ENCODE measurements at places on chromosomes 5 and 9. TPM values are rescaled to one million over a fixed set of nuclear protein-coding genes. Genes with fewer than 3 reads are reported as not detected.

SPOCK1 gene
- total RNA-seq, result 50.3 TPM

PLAC8L1 gene
- total RNA-seq, result 0.40 TPM

CCL27 gene
- total RNA-seq, result not detected

ZBTB5 gene
- total RNA-seq, result 7.0 TPM

ENTREP1 gene
- total RNA-seq, result 0.13 TPM

TAL2 gene
- 0.26 TPM for total RNA-seq

CKMT2 gene
- total RNA-seq, result 2.8 TPM

C9orf50 gene
- total RNA-seq, result 0.13 TPM

FGF10 gene
- total RNA-seq, result 3.0 TPM

BSPRY gene
- total RNA-seq, result not detected

ZNF608 gene
- total RNA-seq, result 7.7 TPM

MVB12B gene
- 1.8 TPM for total RNA-seq

PPP3R2 gene
- total RNA-seq, result not detected

SLC4A9 gene
- total RNA-seq, result not detected

ISL1 gene
- total RNA-seq, result 0.25 TPM

CDH9 gene
- total RNA-seq, result not detected

GEMIN5 gene
- total RNA-seq, result 10.8 TPM

GABRB2 gene
- under 0.01 TPM for total RNA-seq

HSD17B3 gene
- total RNA-seq, result 0.13 TPM

ADGRD2 gene
- not detected for total RNA-seq

MACIR gene
- total RNA-seq, result 9.2 TPM

MEIKIN gene
- total RNA-seq, result 0.06 TPM

DDX4 gene
- not detected for total RNA-seq

LSM11 gene
- 3.2 TPM for total RNA-seq

GGTA1 gene
- total RNA-seq, result 1.3 TPM

CTNND2 gene
- under 0.01 TPM for total RNA-seq

OGN gene
- total RNA-seq, result 2.0 TPM

MAMDC2 gene
- 2.6 TPM for total RNA-seq

TXNDC15 gene
- total RNA-seq, result 163 TPM

CCDC183 gene
- 0.26 TPM for total RNA-seq

DAPK1 gene
- 28.4 TPM for total RNA-seq

PCDHA4 gene
- 0.37 TPM for total RNA-seq

AIF1L gene
- 0.92 TPM for total RNA-seq

CCDC69 gene
- total RNA-seq, result 1.3 TPM

TAF11L13 gene
- total RNA-seq, result not detected

SLC31A2 gene
- total RNA-seq, result 8.9 TPM

LRRC19 gene
- not detected for total RNA-seq

CDC20B gene
- total RNA-seq, result 0.06 TPM

NR5A1 gene
- not detected for total RNA-seq

GAPT gene
- not detected for total RNA-seq
